Right kidney (tissue), 9 donors: ENCODE measurements at places on chromosomes 2 and 18.

GRCh38 chr2:227036527-227036926 lies 127.5 kb downstream of the COL4A4 start:
- no peak for DNase-seq

GRCh38 chr2:68521037-68521436 lies 53.7 kb downstream of the APLF start:
- DNase-seq = no peak

DNA sequence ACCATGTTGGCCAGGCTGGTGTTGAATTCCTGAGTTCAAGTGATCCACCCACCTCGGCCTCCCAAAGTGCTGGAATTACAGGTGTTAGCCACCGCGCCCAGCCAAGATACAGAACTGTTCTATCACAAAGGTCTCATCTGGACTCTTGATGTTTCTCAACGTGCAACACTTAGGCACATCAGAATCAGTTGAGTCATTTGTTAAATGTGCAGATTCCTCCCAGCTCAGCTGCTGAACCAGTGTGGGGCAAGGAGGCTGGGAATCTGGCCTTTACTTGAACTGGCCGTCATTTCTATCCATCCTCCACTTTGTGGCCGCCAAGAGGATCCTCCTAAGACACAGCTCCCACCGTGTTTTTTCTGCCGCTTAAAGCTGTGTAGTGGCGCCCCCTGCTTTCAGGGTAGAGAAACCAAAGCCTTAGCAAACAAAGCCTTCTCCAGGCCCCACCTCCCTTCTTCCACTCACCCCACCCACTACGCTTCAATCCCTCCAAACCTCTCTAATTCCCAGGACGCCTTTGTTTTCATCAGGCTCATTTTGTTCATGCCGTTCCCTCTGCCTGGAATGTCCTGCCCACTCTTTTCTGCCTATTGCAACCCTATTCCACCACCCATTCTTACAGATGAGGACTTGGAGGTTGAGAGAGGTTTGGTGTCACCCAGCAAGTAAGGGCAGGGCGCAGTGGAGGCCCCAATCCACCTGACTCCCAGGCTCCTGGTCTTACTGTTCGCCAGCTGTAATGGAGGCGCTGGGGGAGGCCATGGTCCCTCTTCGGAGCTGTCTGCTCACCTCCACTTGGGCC lies 776 bp upstream of the SPEG start:
- DNase-seq = no peak

GRCh38 chr18:55268151-55268601 lies 308.9 kb upstream of the CCDC68 start:
- no peak for DNase-seq

DNA sequence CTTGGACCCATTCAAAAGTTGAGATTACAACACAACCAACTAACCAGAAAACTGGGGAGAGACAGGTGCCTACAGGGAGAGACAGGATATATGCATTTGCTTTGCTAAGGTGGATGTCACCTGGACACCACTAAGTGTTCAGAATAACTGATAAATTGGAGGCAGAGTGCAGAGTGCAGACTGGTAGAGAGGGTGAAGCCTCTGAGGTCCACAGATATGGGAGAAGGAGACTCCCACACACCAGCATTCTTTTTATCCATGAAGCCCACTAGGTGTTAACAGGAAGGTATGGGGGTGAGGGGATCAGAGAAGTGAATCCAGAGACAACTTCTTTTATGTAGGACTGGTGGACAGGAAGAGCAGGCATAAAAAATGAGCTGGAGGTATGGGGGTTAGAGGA lies 1310.0 kb upstream of the ZEB2 start:
- DNase-seq = no peak
